ENCODE measurements at places on chromosomes 5 and 9.

DNA sequence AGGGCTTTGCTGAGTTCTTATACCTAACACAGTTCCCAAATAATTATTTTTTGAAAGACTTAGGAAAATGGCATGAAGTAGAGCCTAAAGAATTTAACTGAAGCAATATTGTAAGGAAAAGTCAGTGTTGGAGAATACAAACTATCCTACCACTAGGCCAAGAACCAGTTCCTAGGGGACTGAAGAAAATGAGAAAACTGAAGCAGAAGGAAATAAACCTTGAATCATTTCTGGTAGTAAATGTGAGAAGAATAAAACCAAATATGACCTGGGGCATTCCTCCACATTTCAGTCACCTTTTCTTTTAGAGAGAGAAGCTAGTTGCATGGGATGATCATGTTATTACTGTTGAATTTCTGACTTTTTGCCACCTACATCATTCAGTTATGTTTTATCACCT lies 1393.9 kb upstream of the C9orf72 start:
- DNase-seq = no peak

- DNase-seq = no peak
These were observed 178.2 kb downstream of the ROR2 start for GRCh38 chr9:91771864-91772263.

- DNase-seq = no peak
These were observed 59.4 kb upstream of the ERBIN start for GRCh38 chr5:65866837-65867521.

- peak; percentile 35 for DNase-seq
These were observed 29.3 kb upstream of the CLPTM1L start for GRCh38 chr5:1374030-1374678.

- DNase-seq = no peak
These were observed 73.4 kb downstream of the NMUR2 start for GRCh38 chr5:152331718-152332117.

DNA sequence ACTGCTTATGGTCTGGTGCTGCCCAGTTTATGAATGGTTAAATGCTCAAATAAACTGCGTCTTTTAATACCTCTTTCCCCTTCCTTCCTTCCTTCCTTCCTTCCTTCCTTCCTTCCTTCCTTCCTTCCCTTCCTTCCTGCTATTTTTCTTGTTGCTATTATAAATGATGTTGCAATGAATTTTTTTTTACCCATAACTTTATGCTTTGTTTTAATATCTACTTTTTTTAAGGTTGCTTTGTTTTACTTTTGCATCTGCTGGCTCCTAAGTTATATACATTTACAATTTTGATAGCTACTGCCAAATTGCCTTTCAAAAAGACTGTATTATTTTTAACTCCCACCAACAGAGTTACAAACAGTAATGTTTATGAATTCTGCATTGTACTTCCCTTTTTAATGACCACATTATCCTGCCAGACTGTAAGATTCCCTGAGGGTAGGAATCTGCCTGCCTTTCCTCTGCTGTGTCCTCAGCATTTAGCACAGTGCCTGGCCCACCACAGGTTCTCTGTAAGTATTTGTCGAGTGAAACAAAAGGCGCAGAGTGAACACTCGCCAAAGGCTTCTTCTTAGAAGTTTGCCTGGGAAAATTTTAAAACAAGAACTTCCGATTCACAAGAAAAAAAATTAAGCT lies 36.9 kb downstream of the KIF4B start:
- no peak for DNase-seq

DNA sequence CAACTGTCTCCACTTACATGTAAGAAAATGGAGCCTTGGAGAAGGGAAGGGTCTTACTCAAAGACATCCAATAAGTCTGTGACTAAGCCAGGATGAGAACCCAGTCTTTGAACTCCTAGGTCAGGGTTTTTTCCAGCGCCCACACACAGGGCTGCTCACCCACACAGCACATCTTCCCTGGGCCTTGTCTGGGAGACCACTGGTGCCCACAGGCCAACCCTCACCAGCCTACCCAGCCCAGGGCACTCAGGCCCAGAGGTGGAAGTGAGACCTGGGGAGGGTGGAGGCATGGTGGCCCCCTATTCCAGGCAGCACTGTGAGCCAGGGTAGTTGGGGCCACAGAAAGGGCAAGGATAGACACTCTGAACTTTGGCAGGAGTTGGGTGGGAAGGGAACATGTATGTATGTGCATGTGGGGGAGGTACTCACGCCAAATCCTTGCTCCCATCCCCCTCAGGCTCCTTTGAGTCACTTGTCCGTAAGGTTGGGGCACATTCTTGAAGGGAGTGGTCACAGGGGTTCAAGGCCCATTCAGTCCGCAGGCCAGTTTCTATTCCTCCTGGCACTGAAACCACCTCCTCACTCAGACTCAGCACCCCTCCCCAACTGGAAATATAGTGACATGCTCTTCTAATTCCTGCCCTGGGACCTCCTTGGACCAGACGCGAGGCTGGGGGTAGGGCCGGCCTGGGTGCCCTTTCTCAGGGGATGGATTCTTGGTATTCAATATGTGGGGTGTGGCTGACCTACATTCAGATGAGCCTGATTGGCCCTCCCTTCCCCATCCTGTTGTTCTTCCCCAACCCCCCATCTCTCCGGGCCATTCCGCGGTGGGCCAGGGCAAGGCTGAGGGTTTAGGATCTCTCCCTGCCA lies 2.9 kb upstream of the SLC4A9 start:
- no peak for DNase-seq

GRCh38 chr5:74392711-74393351 lies 247.7 kb downstream of the ENC1 start:
- DNase-seq = no peak

- DNase-seq = peak; percentile 80
These were observed 196.8 kb downstream of the AUH start for GRCh38 chr9:91164724-91165520.

DNA sequence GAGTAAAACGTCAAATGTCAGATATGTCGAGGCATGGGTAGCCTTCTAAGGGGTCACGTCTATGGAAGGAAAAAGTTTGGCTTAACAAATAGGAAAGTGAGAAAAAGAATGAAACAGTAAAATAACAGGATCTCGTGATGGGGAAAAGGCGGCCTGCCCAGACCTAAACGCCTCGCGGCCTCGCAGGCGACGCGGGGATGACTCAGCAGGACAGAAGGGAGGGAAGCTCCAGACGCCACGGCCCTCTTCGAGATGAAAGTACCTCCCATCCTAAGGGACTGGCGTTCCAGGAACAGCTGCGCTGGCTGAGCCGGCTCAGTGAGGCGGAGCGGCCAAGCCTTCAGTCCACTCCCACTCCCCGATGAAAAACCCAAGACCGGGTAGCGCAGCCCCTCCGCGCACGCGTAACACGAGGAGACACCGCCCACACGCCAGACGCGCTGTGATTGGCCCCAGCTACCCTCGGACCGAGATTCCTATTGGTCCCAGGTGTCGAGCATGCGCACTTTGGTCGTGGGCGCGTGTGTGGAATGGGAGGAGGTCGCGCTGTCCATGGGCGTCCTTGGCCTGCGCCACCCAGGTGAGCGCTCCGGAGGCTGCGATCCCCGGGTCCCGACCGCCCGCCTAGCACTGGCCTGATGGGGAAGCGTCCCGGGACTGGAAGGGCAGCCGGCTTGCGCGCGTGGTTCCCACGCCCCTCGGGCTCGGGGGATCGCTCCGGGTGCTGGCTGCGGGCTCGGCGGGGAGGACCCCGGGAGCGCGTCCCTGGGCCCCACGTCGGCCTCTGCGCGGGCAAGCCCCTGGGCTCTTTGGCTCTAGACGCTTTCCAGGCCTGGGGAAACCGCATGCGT lies 588.5 kb downstream of the MTRR start:
- DNase-seq = peak; percentile 85

DNA sequence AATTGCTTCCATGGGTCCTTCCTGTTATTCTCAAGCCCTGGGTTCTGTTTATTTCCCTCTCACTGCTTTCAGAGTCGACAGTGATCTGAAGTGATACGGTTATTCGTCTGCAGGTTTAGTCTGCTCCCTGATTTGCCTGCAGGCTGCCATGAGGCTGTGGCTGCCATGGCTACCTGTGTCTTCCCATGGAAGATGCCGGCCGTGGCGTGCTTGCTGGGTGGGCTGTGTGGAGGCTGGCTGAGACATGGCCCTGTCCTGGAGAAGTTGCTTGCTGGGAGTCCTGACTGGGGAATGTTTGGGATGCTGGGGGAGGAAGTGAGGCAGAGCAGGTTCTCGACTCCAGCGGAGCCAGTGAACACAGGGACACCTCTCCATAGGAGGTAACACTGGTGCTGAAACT lies 104.1 kb upstream of the TBC1D2 start:
- DNase-seq = no peak

DNA sequence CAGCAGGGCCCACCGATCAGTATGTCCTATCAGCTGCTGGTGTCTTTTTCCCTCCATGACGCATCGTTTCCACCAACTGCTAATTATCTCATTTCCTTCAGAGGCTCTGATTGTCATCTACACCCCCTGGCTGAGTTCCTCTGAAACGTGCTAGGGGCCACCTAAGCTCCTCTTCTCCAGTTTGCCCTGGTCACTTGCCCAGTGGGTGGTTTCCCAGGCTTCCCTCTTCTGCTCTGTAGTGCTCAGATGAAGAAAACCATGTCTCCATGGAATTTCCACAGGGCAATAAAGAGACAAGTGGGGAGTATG lies 65.3 kb downstream of the TSTD2 start:
- no peak for DNase-seq

- DNase-seq = no peak
These were observed 118.8 kb upstream of the RPS23 start for GRCh38 chr5:82396871-82397514.

DNA sequence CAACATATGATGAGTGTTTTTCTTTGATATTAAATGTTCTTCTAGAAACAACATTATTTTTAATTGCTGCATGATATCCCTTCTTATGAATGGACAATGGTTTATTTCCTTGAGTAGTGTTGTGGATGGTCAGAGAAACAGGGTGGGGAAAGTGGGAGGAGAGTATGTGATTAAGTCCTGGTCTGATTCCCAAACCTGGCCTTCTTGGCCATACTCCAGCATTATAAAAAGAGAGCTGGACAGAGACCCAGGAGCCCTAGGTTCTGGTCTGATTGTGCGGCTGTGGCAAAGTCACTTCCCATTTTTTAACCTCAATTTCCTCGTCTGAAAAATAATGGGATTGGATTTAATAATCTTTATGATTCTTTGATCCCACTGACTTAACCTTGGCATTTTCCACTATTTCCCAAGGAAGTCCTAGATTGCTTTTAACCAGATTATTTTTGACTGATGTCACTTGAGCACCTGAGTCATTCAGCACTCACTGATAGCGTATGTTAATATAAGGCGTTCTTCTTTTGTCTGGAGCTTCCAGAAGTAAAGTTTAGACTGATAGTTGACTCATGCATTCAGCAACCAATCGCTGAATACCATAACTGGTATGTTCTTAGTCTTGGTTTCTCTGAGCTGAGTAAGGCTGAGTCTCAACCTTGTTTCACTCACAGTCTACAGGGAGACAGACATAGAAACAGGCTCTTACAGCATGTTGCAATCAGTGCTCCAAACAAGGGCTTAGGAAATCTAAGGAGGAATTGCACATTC lies 26.2 kb downstream of the OSMR start:
- DNase-seq = no peak

DNA sequence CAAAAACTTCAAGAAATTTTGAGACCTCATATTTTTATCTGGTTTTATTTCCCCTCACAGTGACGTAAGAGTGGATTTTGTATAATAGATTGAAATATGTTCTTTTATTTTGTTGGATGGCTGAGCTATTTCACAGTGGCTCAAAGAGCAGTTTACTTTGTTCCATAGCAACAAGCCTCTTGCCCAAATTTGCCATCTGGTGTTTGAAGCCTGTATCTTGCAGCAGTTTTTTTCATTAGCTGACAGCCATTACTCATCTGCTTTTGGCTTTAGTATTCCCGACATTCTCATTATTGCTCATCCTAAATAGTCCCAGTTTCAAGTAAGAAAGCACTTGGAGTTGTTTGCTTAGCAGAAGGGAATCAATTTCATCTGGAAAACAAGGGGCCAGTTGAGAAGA lies 36.3 kb downstream of the GDA start:
- no peak for DNase-seq

DNA sequence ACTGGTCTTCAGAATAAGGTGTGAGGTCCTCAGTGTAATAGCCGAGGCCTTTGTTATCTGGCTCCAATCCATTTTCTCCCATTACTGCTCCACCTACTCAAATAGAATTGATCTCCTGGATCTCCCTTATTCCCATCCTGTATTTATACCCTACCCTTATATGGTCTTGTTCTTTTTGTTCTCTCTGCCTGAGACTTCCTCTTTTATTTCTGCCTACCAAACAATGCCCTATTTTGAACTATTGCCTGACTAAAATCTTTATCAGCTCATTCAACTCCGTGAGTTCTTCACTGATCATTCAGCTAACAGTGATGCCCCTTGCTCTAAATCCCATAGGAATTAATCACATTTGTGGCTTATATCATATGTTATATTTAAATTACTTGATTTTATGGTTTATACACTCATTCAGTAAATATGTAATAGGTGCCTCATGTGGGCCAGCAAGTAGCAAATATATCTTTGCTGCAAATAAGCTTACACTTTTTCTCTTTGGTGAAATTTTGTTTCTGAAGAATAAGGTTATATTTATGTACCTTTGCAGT lies 417.5 kb upstream of the MEF2C start:
- DNase-seq = no peak

GRCh38 chr9:99822109-99822805 lies 572 bp downstream of the NR4A3 start:
- DNase-seq = peak; percentile 62

DNA sequence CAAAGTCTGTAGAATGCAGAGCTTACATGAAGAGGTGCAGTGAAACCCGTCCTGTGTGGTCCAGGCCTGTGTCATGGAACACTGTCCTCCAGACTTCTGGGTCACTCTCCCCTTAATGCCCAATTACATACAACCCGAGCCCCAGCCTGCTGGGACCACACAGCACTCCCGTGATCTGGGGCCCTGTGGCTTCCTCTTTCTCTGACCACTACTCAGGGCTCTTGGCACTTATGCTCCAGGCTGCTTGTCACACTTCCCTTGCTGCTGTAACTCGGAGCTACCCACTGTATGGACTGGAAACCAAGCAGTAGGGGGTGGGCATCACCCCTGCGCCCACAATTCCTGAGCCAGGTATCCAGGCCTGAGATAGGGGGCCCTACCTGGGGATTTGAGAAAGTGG lies 10.3 kb upstream of the IL3 start:
- DNase-seq = no peak

DNA sequence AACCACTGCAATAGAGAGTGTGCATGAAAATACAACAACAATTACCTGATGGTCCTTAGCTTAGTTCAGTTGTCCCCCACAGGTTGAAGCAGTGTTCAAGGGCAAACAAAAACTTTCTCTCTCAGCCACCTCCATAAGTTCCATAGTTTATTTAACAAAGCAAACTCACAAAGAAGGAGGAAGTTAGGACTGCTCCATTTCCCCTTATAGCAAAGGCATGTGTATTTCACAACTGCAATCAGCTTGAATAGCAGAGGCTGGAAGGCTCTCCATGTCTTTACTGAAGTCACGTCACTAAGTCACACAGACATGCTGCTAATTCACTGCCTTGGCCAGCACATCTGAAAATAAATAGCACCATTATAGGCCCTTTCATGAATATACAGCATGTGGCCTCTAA lies 43.3 kb downstream of the DOCK8 start:
- DNase-seq = no peak

DNA sequence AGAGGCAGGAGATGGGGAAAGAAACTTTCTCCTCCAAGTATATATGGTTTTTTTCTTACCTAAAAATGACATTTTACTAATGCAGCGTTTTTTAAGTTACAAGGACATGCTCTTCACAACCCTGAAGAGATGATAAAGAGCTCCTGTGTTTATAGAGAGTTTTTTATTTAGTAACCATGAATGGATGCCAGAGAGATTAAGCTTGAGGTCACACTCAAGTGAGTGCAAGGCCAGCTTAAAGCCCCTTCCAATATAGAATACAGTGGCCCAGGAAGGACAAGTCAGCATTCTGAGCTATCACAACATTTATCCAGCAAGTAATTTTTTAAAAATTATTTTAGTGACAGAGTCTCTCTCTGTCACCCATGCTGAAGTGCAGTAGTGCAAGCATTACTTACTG lies 6.7 kb upstream of the HAVCR2 start:
- no peak for DNase-seq

All from CD4-positive, alpha-beta T cell treated with Interferon gamma for 1 hour (primary cell).